ENCODE measurements at places on chromosomes 1 and 21.

GRCh38 chr1:69294171-69294570 lies 273.6 kb upstream of the LRRC7 start:
- DNase-seq = no peak

- no peak for DNase-seq
Measured at GRCh38 chr1:82788660-82789059, 987.9 kb downstream of the ADGRL2 start.

GRCh38 chr21:14452031-14452726 lies 69.2 kb upstream of the HSPA13 start:
- no peak for DNase-seq

- peak; percentile 53 for DNase-seq
Measured at GRCh38 chr21:29481641-29482040, 182.9 kb downstream of the BACH1 start.

GRCh38 chr1:29648798-29649188 lies 412.5 kb downstream of the PTPRU start:
- no peak for DNase-seq

GRCh38 chr1:246320286-246320685 lies 186.8 kb downstream of the SMYD3 start:
- no peak for DNase-seq
